ENCODE measurements at places on chromosomes 4 and X. TPM values are rescaled to one million over a fixed set of nuclear protein-coding genes. Genes with fewer than 3 reads are reported as not detected.

PABPC1L2B gene
- not detected for total RNA-seq

COX7B2 gene
- not detected for total RNA-seq

ZFYVE28 gene
- 9.4 TPM for total RNA-seq

CHM gene
- 16.1 TPM for total RNA-seq

ACSL4 gene
- total RNA-seq = 246 TPM

BMPR1B gene
- 0.14 TPM for total RNA-seq

AKAP14 gene
- not detected for total RNA-seq

PABPC5 gene
- 1.1 TPM for total RNA-seq

RELL1 gene
- 93.4 TPM for total RNA-seq

DOK7 gene
- not detected for total RNA-seq

PTPN13 gene
- 37.3 TPM for total RNA-seq

DNAAF6 gene
- total RNA-seq = not detected

SERPINA7 gene
- not detected for total RNA-seq

PLAC8 gene
- under 0.01 TPM for total RNA-seq

ANKRD50 gene
- 42.8 TPM for total RNA-seq

NDP gene
- total RNA-seq = 0.28 TPM

CASP3 gene
- 28.6 TPM for total RNA-seq

SLC6A8 gene
- total RNA-seq = 9.8 TPM

SLC6A14 gene
- total RNA-seq = under 0.01 TPM

NIPAL1 gene
- total RNA-seq = under 0.01 TPM

TEX13C gene
- not detected for total RNA-seq

MAGEA2B gene
- total RNA-seq = not detected

CENPI gene
- 2.8 TPM for total RNA-seq

BTK gene
- not detected for total RNA-seq

LEF1 gene
- 0.14 TPM for total RNA-seq

USP51 gene
- total RNA-seq = 1.9 TPM

PCDH10 gene
- total RNA-seq = 1.8 TPM

CTAG1A gene
- not detected for total RNA-seq

P2RY8 gene
- not detected for total RNA-seq

NPNT gene
- total RNA-seq = 0.09 TPM

SCML2 gene
- total RNA-seq = 0.71 TPM

TMEM128 gene
- total RNA-seq = 30.3 TPM

REELD1 gene
- total RNA-seq = not detected

TLR1 gene
- 0.92 TPM for total RNA-seq

CWH43 gene
- total RNA-seq = not detected

FAM9B gene
- total RNA-seq = not detected

RPS6KA6 gene
- total RNA-seq = 12.7 TPM

ATP7A gene
- total RNA-seq = 11.7 TPM

SPANXN4 gene
- not detected for total RNA-seq

MUC7 gene
- not detected for total RNA-seq
